ENCODE measurements at places on chromosomes 3 and 15.

DNA sequence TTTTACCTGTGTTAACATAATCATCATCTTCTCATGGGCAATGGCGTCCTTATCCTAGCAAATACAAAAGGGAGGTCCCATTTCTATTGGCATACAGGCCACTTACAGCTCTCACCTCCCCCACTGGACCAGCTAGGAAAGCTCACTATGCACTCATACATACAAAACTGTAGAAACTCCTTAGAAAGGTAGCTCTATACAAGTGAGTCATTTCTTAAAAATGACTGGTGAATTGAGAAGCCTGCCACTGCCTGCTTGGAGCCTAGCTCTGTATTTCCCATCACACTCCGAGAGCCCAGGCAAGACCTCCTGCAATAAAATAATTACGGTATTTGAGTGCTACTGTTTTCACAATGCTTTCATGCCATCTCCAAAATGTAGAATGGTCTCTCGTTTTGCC is 321.8 kb downstream of the ULK4 start:
- DNase-seq: no peak

GRCh38 chr15:86611417-86612040 is 531.9 kb downstream of the AGBL1 start:
- DNase-seq: no peak

GRCh38 chr15:29051422-29051821 is 165.6 kb downstream of the APBA2 start:
- DNase-seq: no peak

DNA sequence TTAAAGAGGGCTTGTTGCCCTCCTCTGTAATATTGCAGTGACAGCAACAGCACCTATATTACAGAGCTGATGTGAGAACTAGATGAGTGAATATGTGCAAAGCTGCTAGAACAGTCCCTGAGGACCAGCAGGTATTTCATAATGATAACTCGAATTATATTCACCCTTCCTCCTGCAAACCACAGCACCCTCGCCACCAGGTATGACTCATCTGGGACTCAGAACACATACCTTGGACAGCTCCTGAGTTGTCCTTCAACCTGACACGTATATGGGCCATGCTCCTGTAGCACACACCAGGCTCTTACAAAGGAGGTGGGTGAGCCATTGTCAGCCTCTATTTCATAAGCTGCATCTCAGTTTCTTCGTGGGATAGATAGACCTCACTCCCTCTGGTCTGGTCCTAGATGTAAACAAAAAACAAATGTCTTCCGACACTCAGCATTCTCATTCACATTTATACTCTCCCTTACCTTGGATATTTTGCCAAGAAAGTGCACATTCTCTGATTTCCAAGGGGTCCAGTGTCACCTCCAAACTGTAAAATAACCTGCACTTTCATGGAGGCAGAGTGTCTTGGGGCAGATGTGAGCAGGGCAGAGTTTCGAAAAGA is 124.5 kb downstream of the TLE3 start:
- DNase-seq: no peak

DNA sequence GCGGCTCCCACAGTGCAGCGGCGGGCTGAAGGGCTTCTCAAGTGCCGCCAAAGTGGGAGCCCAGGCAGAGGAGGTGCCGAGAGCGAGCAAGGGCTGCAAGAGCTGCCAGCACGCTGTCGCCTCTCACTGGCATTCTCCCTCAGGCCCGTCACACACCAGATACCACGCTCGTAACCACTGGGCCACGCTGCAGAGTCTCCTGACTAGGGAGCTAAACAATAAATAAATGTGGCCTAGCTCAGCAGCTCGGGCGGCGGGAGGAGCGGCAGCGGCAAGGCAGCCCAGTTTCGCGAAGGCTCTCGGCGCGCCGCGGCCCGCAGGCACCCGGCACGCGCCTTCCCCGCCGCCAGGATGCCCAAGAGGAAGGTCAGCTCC is 55.9 kb upstream of the FAM174B start:
- DNase-seq: no peak

GRCh38 chr3:128983293-128984069 is 10.4 kb downstream of the CFAP92 start:
- DNase-seq: no peak

GRCh38 chr3:126109146-126109879 is 25.4 kb upstream of the SLC41A3 start:
- no peak for DNase-seq

DNA sequence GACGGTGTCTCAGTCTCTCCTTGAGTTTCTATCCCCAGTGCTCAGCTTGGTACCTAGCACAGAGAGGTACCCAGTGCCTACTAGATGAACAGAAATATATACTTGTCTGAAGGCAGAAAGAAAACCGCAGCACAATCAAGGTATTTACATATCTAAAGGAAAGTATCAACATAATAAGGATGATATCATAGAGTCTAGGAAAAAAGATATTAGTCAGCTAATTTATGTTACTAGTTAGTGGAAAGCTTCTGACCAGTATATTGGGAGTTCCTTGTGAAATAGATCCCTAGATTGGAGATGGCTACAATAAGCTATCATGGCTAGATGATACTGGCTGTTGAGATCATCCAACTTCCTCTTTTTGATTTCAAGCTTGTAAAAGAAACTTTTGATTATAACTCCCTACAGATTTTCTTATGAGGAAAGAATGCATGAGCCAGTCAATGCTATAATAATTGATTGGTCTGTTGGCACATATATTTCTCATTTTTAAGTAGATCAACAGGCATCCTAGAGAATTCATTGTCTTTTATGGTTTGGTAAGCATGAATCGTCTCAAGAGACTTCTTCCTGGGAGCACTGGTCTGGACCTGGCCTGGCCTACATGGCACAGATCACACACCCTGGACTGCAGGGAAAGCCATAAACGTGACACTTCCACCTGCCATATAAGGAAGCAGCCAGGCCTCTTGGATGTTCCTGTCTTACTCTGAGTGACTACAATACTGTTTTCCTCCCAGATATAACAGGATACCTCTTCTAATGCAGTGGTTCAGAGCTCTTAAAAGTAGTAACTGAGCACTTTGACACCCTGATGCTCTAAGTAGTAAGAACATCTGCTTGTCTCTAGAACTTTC is 60.7 kb downstream of the IMPG2 start:
- DNase-seq: no peak

DNA sequence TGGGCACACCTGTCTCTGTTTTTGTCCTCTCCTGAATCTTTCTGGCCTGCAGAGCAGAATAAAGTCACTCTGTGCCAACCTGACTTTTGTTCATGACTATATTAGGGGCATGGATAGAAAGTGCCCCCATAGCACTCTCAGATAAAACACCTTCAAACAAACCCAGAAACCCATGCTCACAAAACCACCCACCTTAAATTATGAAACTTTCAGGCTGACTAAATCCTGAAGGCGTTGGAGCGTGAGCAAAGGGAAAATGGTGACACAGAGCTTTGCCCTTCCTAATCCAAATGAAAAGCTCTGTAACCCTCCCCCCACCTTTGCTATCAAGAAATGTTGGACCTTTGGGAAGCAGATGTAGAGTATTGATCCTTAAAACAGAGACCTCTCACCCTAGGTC is 138.9 kb downstream of the IGF1R start:
- DNase-seq: no peak

- no peak for DNase-seq
Measured at GRCh38 chr3:134325706-134326105, 48.5 kb downstream of the AMOTL2 start.

DNA sequence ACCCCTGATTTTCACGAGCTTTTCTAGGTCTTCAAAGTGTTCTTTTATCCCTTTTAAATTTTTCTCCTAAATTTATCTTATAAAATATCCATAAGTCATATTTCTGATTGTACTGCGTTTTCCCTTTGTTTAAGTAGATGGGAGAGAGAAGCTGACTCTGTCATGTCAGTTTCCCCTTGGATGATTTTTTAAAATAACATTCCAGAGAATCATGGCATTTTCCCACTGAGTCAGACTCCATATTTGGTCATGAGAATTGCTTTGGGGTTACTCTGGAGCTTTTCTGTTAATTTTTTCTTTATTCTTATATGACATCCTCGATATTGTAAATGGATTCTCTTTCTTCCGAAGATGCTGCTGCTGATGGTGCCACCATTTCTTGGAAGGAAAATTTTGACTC is 28.6 kb upstream of the UMPS start:
- no peak for DNase-seq

DNA sequence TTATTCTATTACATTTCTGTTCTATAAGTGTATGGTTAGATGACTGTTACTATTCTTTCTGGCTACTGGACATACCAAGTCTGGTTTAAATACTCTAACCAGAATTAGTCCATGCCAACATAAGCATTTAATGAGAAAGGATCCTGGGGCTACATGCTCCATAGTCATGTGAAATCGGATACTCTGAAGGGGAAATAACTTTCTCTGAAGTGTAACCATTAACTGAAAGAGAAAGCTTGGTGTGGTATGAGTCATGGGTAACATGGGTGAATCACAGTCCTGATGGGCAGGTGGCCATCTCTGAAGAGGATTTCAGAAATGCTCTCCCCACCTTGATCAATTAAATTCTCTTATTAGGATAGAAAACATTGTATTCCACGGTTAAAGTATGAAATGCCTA is 69.4 kb downstream of the FHIT start:
- no peak for DNase-seq

DNA sequence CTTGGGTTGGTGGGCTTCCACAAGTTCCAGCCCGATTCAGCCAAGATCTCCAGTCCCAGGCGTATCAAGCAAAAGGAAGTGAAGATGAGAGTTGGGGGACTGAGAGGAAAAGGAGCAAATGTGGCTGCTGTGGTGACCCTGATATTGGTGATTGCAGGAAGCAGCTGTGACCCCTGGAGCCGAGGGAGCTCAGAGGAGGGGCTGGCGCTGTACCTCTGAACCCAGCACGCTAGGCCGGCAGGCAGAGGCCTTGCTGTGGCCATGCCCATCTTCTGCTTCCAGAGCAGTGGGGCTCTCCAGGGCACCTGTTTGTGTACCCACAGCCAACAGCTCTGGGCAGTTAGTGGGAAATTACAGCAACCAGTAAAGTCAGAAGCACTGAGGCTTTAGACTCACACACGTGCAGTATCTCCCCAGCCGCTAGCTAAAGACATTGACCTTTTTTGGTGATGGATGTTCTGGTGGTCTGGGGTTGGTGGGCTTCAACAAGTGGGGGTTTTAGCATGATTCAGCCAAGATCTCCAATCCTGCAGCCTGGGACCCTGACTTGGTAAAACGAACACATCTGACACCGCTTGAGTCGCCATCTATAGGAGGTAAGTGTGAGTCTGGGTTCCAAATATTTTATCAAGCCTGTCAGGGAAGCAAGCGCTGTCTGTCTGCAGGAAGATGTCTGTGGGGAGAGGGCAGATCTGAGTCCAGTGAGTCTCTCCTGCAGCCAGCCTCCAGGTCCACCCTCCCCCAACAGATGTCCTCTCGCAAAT is 33.1 kb downstream of the TM2D3 start:
- no peak for DNase-seq
